NCI-H1417 treated with DMSO at 0.1 percent for 48 hours (cell line): ENCODE measurements at places on chromosomes 16 and 17.
A peak's percentile ranks its signal among the peaks of the same experiment; 100 is the strongest.

GRCh38 chr16:81327011-81327410 lies 12.2 kb downstream of the GAN start:
- DNase-seq, result no peak

DNA sequence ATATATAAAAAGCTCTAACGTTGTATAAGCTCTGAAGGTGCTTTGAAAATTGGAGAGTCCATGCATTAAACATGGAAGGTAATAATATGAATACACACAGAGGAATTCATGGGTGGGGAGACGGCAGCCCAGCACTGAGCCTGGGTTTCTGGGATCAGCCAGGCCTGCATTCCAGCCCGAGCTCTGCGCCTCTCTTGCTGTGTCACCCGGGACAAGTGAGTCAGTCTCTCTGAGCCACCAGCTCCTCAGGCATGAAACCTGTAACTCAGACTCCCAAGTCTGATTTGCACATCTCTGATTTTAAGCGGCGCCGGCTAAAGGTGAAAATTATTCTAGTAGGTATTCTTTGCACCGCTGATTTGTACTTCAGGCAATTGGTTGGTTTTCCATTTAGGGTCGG lies 238.8 kb downstream of the MRTFB start:
- DNase-seq, result no peak

DNA sequence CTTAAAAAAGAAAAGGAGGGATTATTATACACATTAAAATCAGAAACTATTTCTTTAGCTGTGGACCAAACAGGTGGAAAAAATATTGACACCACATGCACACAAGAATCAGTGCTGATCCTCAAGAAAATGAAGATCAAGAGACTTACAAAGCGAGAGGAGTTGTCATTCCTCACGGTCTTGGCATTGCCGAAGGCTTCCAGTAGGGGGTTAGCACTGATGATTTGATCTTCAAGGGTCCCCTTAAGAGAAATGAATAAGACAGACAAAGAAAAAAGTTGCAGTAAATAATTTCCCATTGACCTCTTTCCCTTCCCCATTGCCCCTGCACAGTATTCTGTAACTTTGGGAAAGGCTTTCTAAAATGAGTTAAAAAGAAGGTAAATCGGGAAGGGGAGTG lies 6.0 kb downstream of the MYH4 start:
- DNase-seq, result no peak

DNA sequence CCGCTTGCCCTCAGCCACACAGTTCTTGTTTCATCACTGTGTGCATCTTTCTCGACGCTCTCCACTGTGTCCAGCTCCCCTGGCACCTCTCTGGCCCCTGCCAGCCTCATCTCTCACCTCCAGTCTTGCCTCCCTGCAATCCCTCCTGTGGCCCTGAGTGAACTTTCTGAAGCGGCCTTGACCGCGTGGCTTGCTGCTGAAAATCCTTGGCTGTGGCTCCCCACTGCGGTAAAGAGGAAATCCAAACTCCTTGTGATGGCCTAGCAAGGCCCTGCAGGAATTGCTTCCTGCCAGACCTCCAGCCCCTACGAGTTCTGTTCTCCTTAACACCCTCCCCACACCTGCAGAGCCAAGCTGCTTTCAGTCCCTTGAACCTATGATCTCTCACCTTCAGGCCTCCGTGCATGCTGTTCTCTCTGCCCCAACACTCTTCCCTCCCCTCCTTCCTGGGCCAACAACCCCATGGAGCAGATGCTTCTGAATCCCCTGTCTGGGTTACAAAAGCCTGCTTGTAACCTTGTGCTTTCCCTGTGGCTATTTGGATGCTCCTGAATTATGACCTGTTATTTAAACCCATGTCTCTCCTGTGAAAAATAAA lies 33.6 kb upstream of the BRD7 start:
- DNase-seq, result no peak

DNA sequence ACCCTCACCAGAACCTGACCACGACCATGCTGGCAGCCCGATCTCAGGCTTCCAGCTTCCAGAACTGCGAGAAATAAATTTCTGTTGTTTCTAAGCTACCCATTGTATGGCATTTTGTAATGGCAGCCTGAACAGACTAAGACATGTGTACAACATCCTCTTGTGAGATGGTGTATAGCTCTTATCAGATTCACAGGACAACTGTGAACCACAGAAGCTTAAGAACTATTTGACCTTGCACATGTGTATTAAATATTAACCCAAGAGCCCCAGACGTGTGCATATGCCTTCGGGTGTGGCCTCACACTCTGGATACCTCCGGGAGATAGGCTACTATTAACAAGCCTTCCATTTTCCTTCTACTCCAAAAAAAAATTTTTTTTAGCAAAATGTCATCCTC lies 248.9 kb downstream of the SLC39A11 start:
- no peak for DNase-seq

DNA sequence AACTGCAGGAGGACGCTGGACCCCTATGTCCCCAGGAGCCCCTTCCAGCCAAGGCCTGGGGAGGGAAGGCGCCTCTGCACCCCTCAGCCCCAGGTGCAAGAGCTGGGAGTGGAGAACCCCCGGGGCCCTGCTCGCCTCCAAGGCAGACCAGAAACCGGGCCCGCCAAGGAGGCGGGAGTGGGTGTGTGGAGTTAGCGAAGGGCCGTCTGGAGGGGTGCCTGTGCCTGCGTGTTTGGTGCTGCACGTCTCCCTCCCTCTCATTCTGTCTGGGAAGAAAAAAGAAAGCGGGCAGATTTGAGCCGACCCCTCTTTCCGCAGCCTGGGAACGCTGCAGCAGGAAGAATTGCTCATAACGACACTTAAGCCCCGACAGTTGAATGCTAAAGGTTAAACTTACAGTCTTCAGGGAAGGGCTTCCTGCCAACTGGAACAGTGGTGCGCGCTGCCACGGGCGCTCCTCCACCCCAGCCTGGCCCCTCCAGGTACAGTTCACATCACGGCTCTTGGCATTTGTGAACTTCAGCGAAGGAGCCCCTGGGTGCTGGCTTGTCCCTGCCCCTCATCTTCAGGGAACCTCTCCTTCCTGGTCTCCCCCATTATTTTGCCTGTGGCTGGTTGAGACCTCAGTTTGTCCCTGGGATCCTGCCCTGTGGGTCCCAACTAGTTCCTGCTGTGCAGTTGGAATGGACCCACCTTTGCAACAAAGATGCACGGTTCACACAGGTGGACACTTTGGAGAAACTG lies 19.2 kb upstream of the ZFHX3 start:
- DNase-seq, result no peak

DNA sequence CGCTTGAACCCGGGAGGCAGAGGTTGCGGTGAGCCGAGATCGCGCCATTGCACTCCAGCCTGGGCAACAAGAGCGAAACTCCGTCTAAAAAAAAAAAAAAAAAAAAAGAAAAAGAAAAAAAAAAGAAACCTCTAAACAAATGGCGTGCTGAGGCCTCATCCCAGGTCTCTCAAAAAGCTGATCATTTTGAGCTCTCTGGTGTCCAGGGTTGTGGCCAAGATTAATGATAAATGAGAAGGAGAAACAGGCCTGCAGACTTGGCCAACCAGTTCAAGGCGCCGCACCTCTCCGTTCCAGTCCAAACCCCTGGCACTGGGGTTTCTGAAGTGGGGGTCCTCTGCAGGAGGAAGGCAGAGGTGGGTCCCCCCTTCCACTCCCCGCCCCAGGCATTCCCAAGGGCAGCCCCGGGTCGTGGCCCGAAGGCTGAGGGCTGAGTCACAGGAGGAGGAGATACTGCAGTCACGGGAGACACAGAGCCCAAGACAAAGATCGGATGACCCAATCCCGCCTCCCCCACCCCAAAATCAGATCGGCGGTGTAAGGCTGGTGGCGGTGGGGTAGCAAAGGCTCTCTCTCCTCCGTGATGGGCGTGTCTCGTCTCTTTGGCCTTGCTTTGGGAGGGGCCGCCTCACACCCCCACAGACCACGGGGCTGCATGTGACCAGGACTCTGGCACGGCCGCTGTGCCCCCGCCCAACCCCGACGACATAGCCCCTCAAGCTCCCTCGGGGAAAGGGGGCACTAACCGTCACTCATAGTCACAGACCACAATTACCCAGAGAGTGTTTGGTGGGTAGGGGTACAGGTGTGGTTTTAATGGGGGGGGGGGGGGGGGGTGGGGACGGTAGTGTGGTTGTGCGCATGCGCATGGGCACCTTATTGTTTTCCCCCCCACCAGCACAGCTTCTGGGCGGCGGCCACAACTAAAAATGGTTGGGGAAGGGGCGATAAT lies 1.1 kb downstream of the VAT1 start:
- DNase-seq, result no peak

DNA sequence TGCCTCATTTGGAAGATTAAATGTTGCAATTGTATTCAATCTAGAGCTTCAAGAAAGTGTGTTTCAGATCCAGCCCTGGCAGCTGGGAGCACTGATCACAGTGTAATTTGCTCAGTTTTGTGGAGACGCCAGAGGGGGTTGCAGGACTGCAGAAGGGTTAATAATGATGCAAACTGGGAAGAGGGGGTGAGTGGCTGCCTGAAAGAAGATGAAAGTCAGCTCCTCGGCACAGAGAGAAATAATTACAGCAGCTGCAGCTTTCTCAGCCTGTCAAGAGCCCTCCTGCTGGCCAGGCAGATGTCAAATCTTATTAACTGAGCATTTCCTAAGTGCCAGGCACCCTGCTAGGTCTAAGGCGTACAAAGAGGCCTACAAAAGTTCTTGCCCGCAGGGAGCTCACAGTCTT lies 97.7 kb downstream of the ZNF18 start:
- DNase-seq, result no peak

DNA sequence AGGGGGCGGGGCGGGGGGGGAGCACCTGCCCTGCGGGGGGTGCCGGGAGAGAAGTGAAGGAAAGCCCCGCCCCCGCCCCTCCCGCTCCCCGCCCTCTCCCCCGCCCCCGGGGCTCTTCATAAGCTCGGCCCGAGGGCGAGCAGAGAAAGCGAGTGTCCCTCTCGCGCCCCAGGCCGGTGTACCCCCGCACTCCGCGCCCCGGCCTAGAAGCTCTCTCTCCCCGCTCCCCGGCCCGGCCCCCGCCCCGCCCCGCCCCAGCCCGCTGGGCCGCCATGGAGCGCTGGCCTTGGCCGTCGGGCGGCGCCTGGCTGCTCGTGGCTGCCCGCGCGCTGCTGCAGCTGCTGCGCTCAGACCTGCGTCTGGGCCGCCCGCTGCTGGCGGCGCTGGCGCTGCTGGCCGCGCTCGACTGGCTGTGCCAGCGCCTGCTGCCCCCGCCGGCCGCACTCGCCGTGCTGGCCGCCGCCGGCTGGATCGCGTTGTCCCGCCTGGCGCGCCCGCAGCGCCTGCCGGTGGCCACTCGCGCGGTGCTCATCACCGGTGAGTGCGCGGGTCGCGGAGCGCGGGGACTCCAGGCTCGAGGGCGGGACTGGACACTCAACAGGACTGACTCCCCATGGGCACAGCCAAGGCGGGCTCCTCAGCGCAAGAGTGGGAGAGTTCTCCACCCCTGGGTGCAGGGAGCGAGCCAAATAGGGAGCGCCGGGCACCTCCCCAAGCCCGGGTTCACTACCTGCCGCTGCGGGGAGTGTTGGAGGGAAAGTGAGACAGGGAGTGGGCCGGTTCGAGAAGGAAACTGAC lies at the start of gene HSD11B2:
HSD11B2 (plus strand) TSS at position 145 of the 798 bp plus-strand sequence; CDS start at position 273, 128 bp downstream.
- no peak for DNase-seq

DNA sequence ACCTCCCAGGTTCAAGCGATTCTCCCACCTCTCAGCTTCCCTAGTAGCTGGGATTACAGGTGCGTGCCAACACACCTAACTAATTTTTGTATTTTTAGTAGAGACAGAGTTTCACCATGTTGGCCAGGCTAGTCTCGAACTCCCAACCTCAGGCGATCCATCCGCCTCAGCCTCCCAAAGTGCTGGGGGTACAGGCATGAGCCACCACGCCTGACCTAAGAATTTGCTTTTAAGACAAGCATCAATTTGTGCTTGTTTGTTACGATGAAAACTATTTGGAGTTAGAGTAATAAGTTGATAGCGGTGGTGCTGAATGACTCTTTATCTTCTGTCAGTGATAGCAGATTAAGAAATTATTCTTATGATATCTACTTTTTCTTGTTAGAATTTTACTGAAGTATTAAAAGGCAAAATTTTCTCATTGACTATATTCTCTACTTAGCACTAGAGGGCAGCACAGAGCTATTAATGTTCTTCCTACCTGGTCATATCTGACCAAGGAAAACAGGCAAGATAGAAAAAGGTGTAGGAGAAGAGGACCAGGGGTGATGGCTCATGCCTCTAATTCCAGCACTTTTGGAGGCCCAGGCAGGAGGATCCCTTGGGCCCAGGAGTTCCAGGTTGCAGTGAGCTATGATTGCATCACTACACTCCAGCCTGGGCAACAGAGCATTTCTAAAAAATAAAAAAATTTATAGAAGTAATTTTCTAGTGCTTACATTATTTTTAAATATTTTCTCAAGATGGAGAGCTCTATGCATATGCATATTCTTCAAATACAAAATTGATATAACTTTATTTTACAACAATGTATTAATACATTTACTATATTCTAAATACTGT lies 24.5 kb downstream of the STXBP4 start:
- peak; percentile 32 for DNase-seq

GRCh38 chr16:87765473-87765775 lies 362 bp downstream of the KLHDC4 start:
- DNase-seq, result no peak

DNA sequence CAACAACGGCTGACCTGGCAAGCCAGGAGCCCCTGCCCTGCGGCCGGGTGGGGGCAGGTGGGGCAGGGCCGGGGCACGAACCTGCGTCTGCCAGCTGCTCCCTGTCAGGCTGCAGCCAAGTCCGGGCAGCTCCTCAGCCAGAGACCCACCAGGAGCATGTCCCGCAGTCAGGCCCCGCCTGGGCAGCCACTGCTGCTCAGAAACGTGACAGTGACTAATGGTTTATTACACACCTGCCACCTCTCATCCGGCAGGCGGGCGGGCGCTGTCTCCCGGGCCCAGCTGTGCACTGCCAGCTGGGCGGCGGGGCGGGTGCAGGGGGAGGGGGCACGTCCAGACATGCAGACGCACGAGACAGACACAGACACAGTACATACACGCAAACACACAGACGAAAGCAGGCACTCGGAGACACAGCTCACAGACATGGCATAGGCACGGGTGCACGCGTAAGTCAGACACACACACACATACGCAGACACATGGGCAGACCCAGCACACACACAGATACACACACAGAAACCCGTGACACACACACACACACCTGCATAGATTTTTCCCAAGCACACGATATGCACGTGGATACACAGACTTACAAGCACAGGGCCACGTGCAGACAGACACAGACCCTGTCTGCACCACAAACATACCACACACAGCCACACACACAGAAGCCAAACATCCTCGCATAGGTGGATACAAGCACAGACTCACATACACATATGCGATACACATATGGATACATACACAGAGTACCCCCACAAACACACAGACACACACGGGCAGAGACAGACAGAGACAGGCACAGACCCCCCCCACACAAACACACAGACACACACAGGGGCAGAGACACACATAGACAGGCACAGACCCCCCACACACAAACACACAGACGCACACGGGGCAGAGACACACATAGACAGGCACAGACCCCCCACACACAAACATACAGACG lies 248.3 kb upstream of the CIBAR2 start:
- DNase-seq, result peak; percentile 96

GRCh38 chr16:85187002-85187401 lies 74.7 kb upstream of the CIBAR2 start:
- no peak for DNase-seq
